Panc1 (cell line): ENCODE measurements at places on chromosomes 12 and 14.

- DNase-seq: no peak
Observed at GRCh38 chr14:36233217-36233616, 56.7 kb upstream of the PTCSC3 start.

DNA sequence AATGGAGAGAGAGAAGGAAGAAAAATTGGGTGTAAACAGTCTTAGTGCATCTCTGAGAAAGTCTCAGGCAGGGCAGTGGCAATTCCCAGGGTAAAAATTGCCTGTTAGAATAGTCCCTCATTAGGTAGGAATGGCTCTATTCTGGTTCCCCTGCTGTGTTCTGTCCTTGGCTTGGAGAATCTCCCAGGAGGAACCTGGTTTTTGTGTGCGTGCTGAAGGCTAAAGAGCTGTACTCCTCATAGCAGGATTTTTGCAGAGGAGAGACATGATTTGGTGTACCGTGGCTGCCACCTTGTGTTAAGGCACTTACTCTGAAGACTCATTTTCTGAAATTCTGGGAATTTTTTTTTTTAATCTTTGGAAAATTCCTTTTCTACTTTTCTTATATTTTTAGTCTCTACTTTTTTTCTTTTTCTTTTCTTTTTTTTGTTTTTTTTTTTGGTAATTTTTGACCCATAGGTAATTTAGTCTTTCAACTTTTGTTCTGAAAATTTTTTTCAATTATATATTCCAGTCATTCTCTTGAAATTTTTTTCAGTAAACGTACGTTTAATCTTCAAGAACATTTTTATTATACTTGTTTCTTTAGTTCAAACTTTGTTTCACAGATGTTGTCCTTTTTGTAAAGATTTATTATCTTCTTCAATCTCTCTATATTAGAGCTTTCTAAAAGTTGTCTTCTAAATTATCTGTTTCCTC, 63.8 kb downstream of the FBXO33 start:
- no peak for DNase-seq

GRCh38 chr12:91105807-91106206, 5.5 kb downstream of the LUM start:
- no peak for DNase-seq

- DNase-seq: no peak
Observed at GRCh38 chr12:10167599-10167998, 4.3 kb downstream of the OLR1 start.

DNA sequence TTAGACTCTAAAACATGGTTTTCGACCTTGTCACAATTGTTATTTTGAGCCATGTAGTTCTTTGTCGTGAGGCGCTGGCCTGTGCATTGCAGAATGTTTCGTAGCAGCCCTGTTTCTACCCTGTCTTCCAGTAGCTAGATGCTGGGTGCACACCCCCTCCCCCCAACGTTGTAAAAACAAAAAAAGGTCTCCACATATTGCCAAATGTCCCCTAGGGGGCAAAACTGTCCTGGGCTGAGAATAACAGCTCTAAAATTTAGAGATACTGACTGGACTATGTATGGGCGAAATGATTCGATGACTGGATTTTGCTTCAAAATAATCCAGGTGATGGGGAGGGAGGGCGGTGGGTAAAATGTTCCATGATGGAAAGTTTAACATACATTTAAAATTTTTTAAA, 126.1 kb upstream of the FUT8 start:
- DNase-seq: no peak

- DNase-seq: no peak
Observed at GRCh38 chr14:85366226-85366625, 163.7 kb upstream of the FLRT2 start.

GRCh38 chr12:89874146-89874545, 165.5 kb upstream of the ATP2B1 start:
- no peak for DNase-seq

GRCh38 chr14:44453433-44454171, 53.5 kb downstream of the FSCB start:
- no peak for DNase-seq

- DNase-seq: peak; percentile 25
Observed at GRCh38 chr14:91173221-91173670, 59.4 kb downstream of the DGLUCY start.

GRCh38 chr14:99838639-99839134, 45.5 kb downstream of the EML1 start:
- DNase-seq: peak; percentile 2

GRCh38 chr14:53942970-53943750, 13.5 kb downstream of the BMP4 start:
- DNase-seq: no peak

DNA sequence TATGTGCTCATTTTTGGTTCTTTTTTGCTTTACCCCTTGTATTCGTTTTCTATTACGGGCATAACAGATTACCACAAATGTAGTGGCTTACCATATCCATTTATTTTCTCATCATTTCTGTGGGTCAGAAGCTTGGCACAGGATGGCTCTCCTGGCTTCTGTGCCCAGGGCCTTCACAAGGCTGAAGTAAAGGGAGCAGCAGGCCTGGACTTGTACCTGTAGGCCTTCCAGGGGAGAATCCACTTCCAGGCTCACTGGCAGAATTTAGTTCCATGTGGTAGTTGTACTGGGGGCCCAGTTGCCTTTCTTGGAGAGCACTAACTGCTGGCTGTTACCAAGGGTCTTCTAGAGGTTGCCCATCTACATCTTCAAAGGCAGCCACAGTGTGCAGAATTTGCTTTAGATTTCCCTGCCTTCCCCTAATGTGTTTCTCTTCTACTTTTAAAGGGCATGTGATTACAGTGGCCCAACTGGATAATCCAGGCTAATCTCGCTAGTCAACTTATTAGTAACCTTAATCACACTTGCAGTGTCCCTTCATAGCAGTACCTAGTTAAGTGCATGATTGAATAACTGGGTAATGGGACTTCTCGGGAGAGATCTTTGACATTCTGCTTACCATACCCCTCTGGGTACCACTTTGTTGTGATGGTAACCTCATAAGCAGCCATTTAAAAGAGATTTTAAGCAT, 67.0 kb downstream of the CRADD start:
- DNase-seq: no peak

DNA sequence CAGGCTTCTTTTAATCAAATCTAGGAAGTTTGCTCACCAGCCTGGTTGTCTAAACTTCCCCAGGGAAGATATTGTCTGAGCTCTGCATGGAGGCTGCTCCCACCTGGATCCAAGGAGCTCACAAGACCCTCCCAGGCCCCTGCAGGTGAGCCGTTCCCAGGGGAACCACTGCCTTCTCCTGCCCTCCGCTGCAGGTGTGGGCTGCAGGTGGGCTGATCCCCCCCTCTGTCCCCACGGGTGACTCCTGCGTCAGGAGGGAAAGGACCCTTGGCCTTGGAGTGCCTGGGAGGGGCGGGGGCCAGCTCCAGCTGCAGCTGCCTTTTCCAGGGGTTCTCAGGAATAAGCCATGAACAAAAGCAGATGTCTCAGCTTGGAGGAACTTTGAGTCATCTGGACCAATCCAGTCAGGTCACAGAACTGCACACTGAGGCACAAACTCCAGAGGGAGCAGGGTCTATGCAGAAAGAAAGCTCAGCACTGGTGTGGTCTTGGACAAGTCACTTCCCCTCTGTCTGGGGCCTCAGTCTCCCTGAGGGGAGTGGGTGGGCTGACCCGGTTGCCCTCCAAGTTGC, 246.6 kb upstream of the RTL1 start:
- no peak for DNase-seq

DNA sequence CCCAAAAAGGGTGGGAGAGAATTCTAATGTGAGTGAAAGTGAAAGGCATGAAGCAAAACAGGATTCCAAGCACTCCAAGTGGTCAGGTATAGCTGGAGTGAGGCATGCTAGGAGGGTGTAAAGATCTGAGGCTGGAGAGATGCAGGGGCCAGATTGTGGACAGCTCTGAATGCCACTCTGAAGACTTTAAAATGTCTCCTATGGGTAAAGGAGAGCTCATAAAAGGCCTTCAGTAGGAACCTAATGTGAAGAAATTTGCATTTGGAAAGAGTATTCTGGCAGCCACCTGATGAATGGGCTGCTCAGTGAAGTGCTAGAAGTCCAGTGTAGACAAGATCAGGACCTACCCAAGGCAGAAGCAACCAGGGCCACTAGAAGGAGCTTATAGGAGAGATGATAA, 68.9 kb downstream of the DNAI7 start:
- no peak for DNase-seq

GRCh38 chr12:53532021-53532420, 24.7 kb upstream of the NPFF start:
- no peak for DNase-seq

GRCh38 chr14:72089625-72090024, 157.4 kb downstream of the RGS6 start:
- DNase-seq: no peak

- no peak for DNase-seq
Observed at GRCh38 chr14:105120056-105120455, 48.5 kb downstream of the JAG2 start.

GRCh38 chr14:58832095-58832521, 194.3 kb downstream of the DACT1 start:
- no peak for DNase-seq

DNA sequence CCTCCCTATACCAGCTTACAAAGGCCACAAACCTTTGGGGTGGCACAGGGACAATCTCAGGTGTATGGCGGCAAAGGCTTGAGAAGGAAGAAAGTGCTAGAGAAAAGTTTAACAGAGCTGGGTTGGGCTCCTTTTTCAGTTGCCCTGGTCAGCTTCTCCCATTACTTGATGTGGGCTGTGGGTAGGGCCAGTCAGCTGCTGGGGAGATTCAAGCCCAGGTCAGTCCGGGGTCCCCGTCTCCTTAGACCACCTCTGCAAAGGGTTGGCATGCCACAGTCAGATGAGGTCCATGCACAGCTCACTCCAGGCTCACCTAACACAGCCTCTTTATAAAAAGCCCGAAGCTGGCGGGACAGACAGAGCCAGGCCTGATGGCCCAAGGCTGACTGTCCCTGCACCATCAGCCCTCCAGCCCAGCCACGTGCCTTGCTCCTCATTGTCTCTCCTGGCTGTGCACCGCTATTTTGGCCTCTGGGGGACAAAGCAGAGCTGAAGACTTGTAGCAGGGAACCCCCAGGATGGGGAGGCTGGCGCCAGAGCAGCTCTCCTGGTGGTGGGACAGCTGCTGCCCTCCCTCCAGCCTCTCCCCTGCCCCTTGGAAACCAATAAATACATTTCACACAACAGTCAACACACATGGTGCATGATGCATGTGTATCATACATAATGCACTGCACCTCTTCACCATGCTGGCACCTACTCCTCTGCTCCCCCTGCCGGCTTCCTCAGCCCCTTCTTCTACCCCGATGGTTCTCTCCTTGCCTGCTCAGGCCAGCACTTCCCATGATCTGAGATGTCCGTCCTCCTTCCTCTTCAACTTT, 61.7 kb upstream of the DDX11 start:
- DNase-seq: no peak

GRCh38 chr14:101239065-101239464, 322.2 kb upstream of the DIO3 start:
- DNase-seq: no peak
